Right ventricle myocardium superior (tissue), 1 donor: ENCODE measurements at places on chromosomes 2 and 18. TPM values are rescaled to one million over a fixed set of nuclear protein-coding genes. Genes with fewer than 3 reads are reported as not detected.

DNA sequence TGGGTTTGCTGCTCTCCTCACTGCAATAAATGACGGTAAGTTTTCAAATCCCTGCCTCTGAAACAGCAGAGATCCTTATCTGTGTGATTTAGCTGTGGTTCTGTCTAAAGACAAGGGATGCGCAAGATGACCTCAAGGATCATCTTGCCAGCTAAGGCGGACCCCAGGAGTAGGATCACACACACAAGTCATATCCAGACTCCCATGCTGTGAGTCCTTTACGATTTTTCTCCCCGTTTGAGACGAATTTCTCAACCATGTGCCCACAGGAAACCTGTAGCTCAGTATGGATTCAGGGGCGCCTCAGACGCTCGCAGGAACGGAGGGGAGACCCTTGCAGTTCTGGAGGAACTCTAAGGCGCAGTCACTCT, 11.1 kb upstream of the DCTN1 start:
- DNase-seq: no peak

DNA sequence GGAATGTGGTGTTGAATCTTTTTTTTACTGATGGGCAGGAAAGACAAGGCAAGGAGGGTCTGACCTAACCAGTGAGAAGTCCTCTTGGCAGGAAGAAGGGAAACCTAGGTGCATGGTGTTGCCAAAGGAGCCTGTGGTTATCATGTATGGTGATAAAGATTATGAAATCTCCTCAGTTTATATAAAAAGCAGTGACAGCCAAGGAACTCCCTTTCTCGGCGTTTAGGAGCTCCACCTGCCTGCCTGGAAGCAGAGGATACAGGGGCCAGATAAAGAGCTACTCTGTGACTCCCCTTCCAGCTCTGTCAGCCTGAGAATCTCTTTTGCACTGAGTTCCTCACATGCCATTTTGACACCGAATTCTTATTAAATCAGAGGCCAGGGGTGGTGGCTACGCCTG, 26.1 kb downstream of the COLEC12 start:
- DNase-seq: no peak

DNA sequence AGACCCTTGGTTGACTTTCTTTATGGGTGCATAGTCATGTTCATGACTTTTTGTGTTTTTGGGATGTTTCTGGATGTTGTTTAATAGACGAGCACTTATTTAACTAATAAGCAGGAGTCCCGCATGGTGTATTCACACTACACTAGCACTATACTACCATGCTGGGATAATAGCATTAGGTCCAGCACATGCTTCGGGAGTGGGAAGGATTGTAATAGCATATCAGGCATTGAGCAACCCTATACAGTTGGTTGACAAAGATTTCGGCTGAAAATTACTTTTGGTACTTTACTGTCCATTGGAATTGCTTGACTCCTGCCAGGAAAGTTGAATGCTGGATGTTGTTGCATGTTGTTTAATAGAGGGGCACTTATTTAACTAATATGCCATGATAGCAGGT, 2.8 kb downstream of the SH3RF3 start:
- no peak for DNase-seq

DNA sequence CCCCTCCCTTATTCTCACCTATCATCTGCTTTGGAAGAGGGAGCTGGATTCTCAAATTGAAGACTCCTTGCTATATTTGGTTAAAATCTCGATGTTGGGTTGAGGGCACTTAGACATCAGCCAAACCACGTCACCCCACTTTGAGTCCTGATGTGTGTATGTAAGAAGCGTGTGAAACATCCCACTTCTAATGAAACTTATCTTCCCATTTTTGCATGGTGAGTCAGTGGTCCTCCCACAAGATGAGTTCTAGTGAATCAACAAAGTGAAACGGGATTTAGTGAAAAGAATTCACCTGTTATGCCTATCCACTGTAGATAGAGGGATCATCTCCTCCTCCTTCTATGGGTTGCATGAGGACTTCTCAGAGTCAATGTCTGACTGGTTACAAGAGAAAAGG, 51.4 kb upstream of the SPRED2 start:
- DNase-seq: no peak

The TUBB8B gene
- total RNA-seq: not detected

DNA sequence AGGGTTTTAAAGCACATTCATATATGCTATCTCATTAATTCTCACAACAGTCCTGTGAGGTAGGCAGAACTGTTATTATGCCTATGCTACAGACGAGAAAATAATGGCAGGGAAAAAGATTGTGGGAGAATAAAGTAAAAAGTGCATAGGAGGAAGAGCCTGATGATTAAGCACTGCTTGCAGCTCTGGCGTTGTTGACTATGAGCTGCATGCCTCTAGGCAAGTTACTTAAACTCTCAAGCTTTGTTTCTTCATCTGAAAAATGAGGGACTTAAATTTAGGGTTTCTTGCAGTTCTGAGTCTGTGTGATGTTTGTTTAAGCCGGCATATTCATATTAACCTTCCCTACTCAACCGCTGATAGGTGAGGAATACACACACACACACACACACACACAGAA, 51.6 kb upstream of the RAPH1 start:
- DNase-seq: no peak

DNA sequence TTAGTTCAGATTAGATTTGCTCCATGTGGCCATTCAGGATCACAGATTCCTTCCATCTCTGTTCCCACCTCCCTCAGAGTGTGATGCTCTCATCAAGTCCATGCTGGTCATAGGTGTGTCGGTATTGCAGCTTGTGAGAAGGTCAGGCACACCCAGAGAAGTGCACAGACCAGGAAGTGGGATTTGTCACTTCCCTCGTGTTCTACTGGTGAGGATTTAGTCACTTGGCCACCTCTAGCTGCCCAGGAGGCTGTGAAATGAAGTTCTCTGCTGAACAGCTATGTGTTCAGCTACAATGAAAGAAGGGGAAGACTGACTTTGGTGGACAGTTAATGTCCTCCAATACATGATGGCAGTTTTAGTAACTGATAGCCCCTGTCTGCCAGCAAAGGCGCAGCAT, 3.5 kb upstream of the LANCL1 start:
- DNase-seq: no peak

- no peak for DNase-seq
Measured at GRCh38 chr2:98142106-98142791, 55.3 kb downstream of the VWA3B start.

The KIAA2012 gene
- total RNA-seq: not detected

GRCh38 chr2:199404841-199405240, 52.9 kb downstream of the SATB2 start:
- no peak for DNase-seq

DNA sequence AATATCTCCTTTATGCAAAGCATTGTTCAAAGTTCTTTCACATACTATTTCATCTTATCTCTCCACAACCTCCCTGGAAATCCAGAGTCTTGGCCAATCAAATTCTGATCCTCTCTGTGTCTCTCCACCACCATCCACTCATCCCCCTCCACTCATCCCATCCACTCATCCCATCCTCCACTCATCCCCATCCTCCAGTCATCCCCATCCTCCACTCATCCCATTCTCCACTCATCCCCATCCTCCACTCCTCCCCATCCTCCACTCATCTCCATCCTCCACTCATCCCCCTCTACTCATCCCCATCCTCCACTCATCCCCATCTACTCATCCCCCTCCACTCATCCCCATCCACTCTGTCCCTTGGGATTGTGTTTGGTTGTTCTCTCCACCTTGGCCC, 101.1 kb downstream of the BCL2 start:
- DNase-seq: no peak

DNA sequence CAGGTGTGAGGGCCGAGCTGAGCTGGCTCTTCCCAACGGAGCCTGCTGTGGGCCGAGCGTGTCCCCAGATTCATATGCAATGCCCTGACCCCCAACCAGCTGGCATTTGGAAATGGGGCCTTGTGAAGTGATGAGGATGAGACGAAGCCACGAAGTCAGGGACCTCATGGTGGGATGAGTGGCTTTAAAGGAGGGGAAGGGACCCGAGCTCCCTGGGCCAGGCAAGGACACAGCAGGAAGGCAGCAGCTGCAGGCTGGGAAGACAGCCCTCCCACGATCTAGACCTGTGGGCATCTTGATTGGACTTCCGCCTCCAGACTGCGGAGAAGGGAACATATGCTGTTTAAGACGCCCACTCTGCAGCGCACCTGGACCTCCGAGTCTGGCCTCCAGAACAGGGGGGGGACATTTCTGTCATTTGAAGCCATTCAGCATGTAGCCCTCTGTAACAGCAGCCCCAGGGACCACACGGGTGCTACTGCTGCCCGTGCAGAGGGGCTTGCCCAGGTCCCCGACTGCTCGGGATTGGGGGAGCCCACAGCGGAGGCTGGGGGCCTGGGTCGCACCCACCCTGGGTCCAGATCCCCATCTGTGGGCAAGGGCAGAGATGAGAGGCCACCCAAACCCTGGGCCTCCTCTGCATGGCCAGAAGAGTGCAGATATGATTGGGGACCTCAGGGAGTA, 27.2 kb downstream of the KIF1A start:
- DNase-seq: peak; percentile 11

The ABHD3 gene
- 5.0 TPM for total RNA-seq

DNA sequence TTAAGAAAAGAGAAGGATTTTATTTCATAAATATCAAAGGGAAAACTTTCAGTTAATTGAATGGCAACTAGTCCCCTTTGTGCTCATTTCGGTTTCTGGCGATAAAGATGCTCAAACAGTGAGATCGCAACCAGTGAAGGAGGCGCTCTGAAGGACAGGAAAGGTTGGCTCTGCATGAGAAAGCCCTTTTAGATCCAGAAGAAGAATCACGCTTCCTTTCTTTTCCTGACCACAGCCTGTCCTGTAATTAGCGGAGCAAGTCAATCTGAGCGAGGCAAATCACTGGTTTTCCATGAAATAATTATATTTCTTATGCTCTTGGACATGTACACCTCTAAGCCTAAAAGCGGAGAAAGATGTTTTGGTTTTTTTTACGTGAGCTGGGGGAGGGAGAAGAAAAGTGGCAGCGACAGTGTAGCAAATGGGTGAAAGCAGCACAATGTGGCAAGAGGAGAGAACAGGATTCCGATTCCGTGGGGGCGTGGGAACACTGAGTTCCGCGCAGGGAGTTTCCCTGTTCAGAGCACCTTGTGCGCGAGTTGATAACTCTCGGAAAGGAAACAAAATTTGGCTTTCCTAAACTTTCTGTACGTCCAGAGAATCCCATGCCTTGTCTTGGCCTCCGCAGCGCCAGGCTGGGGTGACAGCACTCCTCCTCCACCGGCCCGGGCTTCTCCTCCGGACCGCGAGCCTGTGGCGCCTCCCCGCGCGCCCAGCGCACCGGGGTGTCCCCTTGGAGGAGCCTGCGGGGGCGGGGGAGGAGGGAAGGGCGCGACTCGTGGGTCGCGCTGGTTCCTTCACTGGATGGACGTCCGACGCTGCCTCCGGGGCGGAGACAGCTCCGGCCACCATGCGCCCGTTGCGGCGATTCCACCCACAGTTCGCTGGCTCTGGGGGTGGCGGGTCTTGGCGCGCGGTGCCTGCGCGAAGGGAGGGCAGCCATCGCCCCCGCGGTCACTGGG, 620 bp upstream of the SLC9A2 start:
- peak; percentile 42 for DNase-seq

- no peak for DNase-seq
Measured at GRCh38 chr2:15990151-15991101, 50.1 kb downstream of the MYCN start.
